ENCODE measurements at places on chromosomes 4 and X.

GRCh38 chrX:115940348-115940747 is 230.2 kb upstream of the AGTR2 start:
- DNase-seq = no peak

- DNase-seq = no peak
Measured at GRCh38 chr4:113302051-113302450, 252.6 kb downstream of the ANK2 start.

DNA sequence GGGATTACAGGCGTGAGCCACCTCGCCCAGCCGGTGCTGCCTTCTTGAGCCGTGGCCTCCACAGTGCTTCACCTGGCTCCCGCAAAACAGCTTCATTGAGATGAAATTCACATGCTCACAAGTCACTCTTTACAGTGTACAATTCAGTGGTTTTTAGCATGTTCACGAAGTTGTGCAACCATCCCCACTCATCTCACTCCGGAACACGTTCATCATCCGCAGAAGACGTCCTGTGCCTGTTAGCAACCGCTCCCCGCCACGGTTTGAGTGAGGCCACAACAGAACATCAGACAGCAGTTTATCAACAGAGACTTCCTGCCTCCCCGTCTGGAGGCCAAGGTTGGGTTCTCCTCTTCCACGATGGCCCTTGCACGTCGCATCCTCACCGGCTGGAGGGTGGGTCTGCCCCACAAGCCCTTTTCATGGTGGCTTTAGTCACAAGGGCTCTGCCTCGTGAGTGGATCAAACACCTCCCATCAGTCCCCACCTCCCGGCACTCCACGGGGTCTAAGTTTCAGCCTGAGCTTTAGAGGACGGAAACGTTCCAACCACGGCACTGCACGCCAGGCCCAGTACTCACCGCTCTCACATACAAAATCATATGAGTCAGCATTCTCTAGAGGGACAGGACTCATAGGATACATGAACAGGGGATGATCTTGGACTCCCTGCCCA is 29.6 kb upstream of the SPON2 start:
- DNase-seq = no peak

DNA sequence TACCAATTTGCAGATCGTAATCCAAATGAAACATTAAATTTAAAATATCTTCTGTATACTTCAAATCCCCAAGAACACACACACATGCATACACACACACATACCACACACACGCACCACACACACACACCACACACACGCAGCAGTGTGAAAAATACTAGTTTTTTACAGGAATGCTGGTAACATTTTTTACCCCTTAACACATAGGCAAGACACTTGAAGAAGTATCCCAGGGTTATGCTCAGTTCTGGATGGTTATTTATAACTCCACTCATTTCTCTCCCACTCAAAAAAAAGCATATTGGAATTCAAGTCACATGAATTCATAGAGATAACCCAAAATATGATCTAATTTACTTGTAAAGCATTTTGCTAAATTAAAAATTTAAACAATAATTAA is 325.5 kb upstream of the SLC7A11 start:
- DNase-seq = no peak

- DNase-seq = no peak
Measured at GRCh38 chrX:73131276-73131675, 52.0 kb upstream of the PABPC1L2A start.

GRCh38 chr4:118936406-118936805 is 47.8 kb downstream of the SYNPO2 start:
- no peak for DNase-seq

DNA sequence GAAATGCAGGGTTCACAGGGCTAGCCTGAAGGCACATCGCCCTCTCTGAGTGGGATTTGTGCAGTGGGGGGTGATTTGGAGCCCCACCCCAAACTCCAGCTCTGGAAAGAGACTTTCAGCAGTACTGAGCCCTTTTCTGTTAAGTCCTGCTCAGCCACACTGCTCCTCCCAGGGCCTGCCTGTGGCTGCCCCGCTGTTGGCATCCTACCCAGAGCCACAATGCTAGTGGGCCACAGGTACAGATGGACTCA is 52.7 kb downstream of the CXorf49B start:
- DNase-seq = no peak

DNA sequence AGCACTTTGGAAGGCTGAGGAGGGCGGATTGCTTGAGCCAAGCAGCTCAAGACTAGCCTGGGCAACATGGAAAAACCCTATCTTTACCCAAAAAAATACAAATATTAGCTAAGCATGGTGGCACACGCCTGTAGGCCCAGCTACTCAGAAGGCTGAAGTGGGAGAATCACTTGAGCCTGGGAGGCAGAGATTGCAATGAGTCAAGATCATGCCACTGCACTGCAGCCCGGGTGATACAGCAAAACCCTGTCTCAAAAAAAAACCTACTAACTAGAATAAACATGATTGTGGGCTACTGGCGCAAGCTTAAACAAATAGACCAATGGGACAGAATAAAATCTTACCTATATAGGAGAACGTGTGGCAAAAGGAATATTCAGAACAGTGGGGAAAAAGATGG is 7.3 kb downstream of the CDKL2 start:
- no peak for DNase-seq

GRCh38 chr4:83115000-83115399 is 471 bp upstream of the PLAC8 start:
- no peak for DNase-seq

Data from SHP77 treated with DMSO at 0.1 percent for 48 hours (cell line).